Stimulated activated CD4-positive, alpha-beta T cell treated with anti-CD3 and anti-CD28 coated beads, Interleukin-1b, Interleukin-23, amount 100 ng/mL, for 24 hours (primary cell): ENCODE measurements at places on chromosomes 4 and X.

GRCh38 chr4:140351093-140352075, 22.1 kb upstream of the SCOC start:
- no peak for DNase-seq

GRCh38 chr4:41882625-41883347, 52.4 kb upstream of the TMEM33 start:
- peak; percentile 45 for DNase-seq

DNA sequence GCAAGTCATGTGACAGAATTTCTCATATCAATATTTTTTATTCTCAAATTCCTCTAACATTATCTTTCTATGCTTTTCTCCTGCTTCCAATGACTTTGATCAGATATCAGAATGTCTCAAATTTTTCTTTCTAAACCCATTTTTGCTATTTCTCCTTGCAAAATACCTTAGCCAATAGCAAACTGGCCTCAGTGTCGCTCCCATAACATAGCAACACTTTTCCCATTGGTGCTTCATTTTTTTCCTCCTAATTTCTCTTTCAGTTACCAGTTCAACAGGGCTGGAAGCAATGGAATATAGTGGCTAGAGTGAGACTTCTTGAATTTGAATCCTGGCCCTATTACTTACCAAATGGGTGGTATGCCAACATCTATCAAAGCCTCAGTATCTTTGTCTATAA, 1091.6 kb downstream of the C4orf33 start:
- no peak for DNase-seq

GRCh38 chr4:4344915-4345527, 41.9 kb upstream of the NSG1 start:
- no peak for DNase-seq

GRCh38 chrX:65522739-65523372, 11.7 kb downstream of the LAS1L start:
- DNase-seq, result no peak

- no peak for DNase-seq
Observed at GRCh38 chrX:144732588-144732987, 514.7 kb upstream of the SPANXN1 start.

- peak; percentile 46 for DNase-seq
Observed at GRCh38 chrX:65667503-65668376, at the start of gene MSN. Gene MSN (plus strand): TSS chrX:65667654. CDS start chrX:65667842, 188 bp downstream.

DNA sequence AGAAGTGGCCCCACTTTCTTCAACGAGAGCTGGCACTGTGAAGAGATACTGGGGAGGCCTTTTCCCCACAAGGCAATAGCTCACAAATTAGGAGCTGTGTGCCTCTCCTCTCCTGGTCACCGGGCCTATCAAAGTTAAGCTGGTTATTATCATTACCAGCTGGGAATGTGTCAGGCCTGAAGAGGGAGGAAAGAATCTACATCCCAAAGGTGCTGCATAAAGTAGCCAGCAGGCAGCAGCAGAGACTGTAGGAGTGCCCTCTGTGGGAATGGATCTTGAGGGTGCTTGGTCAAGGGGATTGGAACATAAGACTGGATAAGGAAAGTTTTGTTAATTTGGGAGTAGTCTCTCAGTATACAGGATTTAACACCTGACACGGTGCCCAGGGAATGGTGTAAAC, 9.1 kb upstream of the TMPRSS11D start:
- no peak for DNase-seq

DNA sequence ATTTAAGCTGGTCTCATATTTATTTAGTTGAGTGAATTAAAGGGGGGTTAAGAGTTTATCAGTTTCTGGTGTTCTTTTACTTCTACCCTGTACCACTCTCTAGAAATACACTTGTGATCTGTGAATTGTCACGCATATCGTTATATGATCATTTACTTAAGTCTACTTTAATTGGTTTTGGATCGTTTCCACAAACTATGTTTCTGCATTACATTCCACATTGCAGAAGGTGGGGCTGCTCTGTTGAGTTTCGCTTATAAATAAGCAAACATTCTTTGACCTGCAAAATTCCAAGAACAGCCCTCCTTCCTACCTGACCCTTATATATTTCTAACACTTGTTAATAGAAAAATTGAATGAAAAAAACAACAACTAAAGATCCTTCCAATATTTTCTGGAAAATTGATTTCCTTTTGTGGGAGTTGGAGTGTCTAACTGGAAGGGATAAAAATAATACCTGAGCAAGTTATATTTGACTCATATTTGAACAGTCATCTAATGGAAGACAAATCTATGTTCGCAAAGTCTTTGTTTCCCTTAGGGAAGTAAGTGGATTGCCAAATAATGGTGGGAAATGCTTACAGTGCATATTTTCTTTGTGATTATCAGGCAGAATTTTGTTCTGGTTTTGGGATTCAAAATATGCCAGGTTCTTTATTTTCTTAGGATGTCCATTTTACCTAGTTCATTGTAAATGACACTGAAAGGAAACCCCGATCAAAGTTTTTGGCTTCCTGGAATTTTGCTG, 152.7 kb downstream of the RELL1 start:
- no peak for DNase-seq

GRCh38 chr4:101983835-101984234, 193.3 kb downstream of the BANK1 start:
- DNase-seq, result no peak

GRCh38 chrX:44529310-44529709, 13.3 kb downstream of the FUNDC1 start:
- DNase-seq, result no peak

DNA sequence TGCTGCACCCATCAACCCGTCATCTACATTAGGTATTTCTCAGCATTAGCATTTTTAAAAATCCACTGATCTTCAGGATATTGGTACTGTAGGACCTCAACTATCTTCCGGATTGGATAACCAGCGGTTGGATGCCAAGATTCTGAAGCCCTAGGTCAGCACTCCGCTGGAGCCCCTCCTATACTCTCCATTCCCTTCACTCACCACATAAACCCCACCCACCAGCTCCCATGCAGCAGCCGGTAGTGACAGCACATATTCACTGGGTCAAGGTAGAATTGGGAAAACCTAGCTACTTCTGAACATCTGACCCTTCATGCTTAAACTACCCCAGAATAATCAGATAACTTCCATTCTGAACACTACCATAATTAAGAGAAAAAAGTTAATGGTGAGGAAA, 134.9 kb downstream of the CORIN start:
- DNase-seq, result no peak

DNA sequence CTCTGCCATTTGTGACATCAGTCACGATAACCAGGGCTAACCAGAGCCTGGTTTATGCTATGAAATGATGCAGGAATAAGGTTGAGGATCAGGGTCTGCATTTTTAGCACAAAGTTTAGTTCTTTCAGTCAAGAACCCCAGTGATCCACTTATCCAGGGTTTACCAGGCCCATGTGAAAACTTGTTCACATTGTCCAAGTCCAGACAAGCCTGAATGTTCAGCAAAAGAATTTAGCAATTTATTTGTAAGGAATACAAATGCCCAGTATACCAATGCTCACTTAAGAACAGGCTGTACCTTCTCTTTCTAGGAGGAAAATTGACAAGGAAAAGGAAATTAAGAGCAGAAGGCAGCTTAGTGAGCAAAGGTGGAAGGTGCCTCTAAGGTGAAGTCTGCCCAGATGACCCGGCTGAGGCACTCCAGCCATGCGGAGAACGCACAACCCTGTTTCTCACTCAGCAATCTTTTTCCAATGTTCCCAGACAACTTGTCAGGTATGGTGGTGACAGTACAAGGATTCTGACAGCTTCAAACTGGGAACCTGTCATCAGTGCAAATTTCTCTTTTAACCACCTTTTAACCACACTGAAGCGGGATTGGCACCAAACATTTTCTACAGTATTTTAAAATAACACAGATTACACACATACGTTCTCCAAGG, 54.0 kb downstream of the TBC1D9 start:
- DNase-seq, result no peak

DNA sequence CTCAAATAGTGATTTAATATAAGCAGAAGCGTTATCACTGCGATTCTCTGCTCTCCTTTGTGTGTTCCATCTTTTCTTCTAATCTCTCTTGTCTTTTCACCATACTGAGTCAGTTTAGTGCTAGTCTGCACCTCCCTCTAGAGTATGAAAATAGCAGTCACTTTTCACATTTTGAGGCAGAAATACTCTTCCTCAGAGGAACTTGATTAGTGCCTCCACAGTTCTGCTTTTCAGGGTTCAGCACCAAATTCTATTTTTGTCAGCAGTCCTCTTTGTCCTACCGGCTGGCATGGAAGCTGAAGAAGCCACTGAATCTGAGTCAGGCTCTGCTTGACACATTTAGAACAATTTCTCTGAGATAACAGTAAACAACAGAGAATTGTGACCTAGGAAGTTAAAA, 49.7 kb upstream of the ANKRD17 start:
- DNase-seq, result no peak

- DNase-seq, result no peak
Observed at GRCh38 chrX:15017491-15017890, 144.3 kb downstream of the MOSPD2 start.

- no peak for DNase-seq
Observed at GRCh38 chrX:28756647-28757046, 169.4 kb downstream of the IL1RAPL1 start.

DNA sequence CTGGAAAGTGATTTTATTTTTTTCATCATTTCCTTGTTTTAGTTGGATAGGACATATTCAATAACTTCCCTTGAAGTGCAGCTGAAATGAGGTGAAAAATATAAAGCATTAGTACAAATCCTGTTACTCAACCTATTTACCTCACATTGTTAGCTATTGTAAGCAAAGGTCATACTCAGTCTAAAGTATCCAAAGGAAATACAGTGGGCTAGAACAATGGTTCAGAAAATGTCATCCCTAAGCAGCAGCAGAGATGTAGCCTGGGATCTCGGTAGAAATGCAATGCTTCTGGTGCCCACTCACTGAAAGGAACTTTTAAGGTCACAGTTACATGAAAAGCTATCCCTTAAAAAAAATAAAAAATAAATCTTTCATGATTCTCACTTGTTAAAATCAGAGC, 300.6 kb downstream of the PPP4R3C start:
- DNase-seq, result no peak

- no peak for DNase-seq
Observed at GRCh38 chr4:116302990-116303735, 782.2 kb downstream of the TRAM1L1 start.

DNA sequence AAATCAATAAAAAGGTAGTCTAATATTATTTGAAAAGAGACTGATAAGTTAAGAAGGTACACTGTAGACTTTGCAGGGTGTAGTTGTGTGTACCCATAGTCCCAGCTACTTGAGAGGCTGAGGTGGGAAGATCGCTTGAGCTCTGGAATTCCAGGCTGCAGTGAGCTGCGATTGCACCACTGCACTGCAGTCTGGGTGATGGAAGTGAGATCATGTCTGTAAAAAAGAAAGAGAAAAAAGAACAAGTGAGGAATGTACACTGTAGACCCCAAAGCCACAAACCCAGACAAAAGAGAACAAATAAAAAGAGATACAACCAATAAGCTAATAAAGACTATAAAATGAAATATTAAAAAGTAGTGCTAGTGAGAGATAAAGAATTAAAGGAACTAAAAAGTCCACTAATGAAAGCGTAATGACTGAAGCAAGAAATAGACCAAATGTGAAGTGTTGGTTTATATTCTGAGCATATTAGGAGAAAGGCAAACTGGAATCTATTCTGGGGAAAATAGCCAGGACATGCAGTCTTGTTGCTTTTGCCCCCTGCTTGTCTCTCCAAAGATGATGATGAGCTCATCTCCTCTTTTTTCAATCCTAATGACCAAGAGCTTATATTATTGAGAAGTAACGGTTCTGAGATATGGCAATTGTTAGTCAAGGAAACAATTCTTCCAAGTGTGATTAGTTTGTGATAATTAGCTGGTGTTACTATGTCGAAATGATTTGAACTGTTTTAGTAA, 19.1 kb downstream of the GSX2 start:
- no peak for DNase-seq

GRCh38 chr4:13143222-13144070, 340.7 kb downstream of the RAB28 start:
- no peak for DNase-seq

- no peak for DNase-seq
Observed at GRCh38 chr4:147629783-147630730, 12.9 kb downstream of the TMEM184C start.

DNA sequence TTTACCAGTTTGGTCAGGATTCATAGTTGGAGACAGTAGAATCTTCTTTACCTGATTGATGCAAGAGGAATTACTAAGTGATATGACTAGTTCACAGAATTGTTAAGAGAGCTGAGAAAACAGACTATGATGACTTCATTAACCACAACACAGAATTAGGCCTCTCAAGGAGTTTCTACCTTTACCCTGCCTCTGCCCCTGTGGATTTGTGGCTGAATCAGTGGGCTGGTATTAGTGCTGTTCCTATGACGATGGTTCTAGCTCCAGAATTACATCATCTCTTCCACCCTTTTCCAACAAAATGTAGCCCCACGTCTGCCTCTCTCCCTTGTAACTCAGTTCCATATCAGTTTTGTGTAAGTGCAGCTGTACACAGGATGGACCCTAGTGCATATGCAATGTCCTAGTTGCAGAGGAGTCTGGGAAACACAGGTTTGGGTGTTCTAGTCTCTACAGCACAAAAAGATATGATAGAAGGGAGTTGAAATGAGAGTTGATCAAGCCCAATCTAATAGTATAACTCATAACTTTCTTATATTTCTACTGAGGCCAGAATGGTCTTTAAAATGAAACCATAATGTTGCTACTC, 99.3 kb downstream of the ANXA5 start:
- no peak for DNase-seq

DNA sequence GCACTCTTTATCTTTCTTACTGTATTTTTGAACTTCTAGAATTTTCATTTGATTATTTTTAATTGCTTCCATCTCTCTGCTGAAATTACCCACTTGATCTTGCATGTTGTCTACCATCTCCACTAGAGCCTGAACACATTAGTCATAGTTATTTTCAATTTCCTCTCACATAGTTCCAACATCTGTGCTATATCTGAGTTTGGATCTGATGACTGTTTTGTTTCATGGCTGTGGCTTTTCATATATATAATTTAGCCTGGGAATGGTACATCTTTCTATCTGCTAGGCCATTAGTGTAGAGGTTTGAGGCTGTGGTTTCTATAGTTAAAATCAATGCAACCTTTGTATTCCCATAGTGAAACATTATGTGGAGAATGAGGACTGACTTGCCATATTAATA, 33.2 kb downstream of the NPY2R start:
- no peak for DNase-seq

DNA sequence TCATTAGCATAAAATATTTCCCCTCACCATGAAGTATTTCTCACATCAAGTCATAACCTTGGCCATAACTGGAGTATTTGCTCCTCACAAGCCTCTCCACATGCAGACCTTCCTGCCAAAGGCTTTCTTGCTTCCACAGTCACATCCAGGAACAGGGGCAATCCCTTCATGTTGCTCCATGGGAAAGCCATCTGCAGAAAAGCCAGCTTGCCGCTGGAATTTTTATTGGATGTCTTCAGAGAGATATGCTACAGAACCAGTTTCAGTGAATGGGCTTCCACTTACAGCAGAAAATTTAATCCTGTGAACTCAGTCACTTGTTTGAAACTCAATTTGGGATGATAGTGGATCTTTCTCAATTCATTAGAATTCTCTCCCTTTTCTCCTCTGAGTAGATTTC, 3.2 kb upstream of the CDKN2AIP start:
- no peak for DNase-seq

GRCh38 chr4:114192854-114193253, 213.4 kb upstream of the ARSJ start:
- no peak for DNase-seq

- no peak for DNase-seq
Observed at GRCh38 chr4:101954975-101955678, 164.6 kb downstream of the BANK1 start.

GRCh38 chrX:129585691-129586090, 45.6 kb downstream of the OCRL start:
- DNase-seq, result no peak
